Left ventricle myocardium superior (tissue), 1 donor: ENCODE measurements at places on chromosomes 3 and 15. TPM values are rescaled to one million over a fixed set of nuclear protein-coding genes. Genes with fewer than 3 reads are reported as not detected.

DNA sequence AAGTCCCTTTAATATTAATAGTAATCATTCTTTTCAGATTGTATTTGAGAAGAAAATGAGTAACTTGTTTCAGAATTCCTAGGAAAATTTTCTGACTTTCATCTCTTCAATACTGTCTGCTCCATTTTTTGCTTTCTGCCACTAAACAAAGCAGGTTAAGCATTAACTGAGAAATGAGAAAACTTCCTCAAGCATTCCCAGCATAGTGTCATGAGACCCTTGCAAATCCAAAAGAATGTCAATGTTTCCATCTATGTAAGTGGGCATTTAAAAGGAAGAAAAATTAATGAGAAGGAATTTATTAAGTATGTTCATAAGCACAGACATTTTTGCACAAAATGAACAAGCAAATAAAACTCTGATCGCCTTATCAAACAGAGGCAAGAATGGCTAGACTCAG, 148.0 kb upstream of the STRIT1 start:
- DNase-seq = no peak

DNA sequence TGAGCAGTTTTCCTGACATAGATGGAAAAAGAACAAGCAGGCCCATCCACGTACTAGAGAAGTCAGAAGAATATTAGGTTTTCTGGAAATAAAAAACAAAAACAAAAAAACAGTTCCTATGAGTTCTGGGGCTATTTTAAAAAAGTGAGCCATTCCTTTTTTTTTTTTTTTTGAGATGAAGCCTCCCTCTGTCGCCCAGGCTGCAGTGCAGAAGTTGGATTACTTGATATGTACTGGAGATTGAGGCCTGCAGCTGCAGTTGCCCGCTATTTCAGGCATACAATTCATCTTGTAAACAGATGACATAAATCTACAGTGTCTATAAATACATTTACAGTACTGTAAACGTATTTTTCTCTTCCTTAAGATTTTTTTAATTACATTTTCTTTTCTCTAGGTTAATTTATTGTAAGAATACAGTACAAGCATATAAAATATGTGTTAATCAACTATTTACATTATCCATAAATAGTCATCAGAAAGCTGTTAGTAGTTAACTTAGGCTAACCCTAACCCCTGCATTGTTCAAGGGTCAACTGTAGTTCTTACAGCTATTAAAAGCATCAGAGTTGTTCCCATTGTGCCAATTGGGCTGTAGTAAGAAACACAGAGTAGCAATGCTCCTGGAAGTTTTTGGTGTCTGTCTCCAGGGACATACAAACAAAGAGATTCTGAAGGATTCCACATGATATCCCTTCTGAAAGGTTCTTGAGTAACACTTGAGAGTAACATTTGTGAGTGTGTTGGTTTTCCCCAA, 11.2 kb upstream of the ACTL6A start:
- DNase-seq = no peak

DNA sequence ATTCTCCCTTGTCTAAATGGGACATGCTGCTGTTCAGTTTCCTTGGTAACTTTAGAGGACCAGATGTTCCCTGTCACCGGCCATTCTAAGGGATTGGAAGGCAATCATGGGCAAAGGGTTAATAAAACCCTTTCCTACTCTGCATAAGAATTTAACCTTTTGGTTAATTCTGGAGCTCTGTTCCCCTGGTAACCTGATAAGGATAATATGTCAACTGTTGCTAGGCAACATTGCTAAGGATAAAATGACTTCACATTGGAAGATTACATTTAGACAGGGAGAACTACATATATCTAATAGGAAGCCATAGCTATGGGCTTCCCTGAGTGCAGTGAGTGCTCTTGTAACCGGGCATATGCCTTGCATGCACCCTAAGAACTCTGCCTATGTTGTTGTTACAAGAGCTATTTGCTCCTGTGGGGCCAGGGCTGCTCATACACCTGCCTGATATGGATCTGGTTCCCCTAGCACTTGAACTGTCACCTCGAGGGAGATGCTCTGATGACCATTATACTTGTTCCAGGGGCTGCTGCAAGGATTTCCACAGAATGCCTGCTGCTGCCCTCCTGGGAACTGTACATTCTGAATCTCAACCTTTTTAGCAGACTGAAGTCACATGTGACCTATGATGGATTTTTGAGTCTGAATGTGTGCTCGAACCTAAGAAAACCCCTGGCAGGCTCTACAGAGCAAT, 326.3 kb upstream of the PDZRN3 start:
- no peak for DNase-seq

- no peak for DNase-seq
These were observed 356.2 kb downstream of the SV2B start for GRCh38 chr15:91456251-91456718.

DNA sequence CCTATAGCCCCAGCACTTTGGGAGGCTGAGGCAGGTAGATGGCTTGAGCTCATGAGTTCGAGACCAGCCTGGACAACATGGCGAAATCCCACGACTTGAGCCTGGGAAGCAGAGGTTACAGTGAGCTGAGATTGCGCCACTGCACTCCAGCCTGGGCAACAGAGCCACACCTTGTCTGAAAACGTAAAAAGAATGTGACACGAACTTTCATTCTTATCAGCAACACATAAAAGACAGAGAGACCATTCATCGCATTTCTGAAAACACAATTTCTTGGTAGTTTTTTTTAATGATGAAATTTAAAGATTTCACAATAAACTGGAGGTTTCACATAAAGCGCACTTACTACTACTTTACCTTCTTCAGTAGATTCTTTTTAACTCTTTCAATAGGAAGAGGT, 18.4 kb downstream of the HLTF start:
- no peak for DNase-seq

GRCh38 chr3:156492801-156493261, 62.1 kb downstream of the SSR3 start:
- no peak for DNase-seq

TM4SF18 gene
- total RNA-seq = 11.6 TPM

DNA sequence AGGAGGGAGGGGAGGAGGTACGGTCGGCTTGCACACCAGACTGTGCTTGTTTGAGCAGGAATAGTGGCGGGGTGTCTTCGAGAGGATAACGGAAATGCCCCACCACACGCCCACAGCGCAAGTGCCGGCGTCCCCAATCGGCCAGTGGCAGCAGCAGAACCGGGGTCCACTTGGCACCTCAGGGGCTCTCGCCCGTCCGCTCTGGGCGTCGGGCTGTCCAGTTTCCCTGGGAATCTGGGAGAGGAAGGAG, 53.7 kb downstream of the CCDC54 start:
- no peak for DNase-seq
